ENCODE measurements at places on chromosomes 3 and 15.

DNA sequence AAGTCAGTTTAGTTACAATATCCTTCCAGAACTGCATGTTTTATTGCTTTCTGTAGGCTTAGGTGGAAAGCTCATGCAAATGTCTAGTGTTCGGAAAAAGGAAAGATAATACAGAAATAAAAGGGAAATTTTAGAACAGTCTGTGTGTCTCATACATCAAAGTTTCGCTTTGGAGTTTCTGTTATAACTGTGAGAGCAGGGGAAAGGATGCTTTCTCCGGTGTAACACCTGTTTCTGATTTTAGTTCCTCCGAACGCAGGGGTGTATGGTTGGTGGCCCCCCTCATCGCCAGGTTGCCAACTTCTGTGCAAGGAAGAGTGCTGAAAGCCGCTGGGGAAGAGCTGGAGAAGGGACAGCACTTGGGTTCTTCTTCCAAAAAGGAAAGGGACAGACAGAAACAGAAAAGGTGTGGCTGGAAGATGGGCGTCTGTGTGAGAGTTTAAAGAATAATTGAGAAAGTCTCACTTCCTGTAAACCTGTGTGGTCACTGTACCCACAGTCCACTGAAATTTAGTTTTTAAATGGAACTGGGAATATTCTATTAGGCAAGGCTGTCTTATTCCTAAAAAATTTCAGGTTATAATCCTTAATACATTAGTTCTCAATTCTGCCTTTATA is 6.7 kb downstream of the P2RY12 start:
- DNase-seq: no peak

- no peak for DNase-seq
Measured at GRCh38 chr15:96234109-96234892, 96.2 kb upstream of the NR2F2 start.

GRCh38 chr3:52318186-52318816 is 2.2 kb downstream of the DNAH1 start:
- no peak for DNase-seq

DNA sequence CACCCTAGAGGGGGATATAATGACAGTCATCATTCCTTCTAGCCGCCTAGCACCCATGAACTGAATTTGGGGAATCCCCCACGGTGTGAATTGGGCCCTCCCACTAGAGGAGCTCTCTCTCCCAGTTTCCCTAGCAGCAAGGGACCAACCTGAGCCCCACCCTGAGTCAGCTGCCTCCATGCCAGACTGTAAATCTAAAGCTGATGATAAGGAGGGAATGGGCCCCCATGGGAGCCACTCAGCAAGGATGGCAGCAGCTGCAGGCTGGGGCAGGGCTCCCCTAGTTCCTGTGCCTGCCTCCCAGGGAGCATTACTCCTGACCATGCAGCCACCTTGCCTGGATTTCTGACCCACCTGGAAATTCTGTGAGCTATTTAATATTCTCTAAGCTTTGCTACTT is 57.0 kb upstream of the PXYLP1 start:
- no peak for DNase-seq

GRCh38 chr15:62190675-62191074 is 25.6 kb upstream of the C2CD4B start:
- no peak for DNase-seq

DNA sequence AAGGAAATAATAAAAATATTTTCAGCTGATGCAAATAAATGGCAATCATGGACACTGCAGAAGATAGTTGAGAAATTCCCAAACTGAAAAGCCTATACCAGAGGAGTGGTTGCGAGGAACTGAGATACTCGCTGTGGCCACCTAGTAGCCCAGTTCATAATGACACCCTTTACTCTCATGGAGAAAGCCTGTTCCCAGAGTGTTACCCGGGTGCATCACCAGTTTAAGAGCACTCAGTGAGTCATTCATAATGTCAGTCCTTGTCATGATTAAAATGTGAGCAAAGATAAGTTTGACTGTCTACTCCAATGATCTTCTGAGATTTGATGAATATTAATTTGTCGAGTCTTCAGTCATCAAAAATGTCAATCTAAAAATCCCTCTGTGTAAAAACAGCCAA is 138.4 kb upstream of the LRRC3B start:
- no peak for DNase-seq

GRCh38 chr15:98196371-98196770 is 235.9 kb downstream of the ARRDC4 start:
- DNase-seq: no peak

GRCh38 chr3:102476198-102476597 is 41.4 kb downstream of the ZPLD1 start:
- DNase-seq: no peak

- DNase-seq: no peak
Measured at GRCh38 chr15:57152666-57153539, 223.4 kb upstream of the CGNL1 start.

DNA sequence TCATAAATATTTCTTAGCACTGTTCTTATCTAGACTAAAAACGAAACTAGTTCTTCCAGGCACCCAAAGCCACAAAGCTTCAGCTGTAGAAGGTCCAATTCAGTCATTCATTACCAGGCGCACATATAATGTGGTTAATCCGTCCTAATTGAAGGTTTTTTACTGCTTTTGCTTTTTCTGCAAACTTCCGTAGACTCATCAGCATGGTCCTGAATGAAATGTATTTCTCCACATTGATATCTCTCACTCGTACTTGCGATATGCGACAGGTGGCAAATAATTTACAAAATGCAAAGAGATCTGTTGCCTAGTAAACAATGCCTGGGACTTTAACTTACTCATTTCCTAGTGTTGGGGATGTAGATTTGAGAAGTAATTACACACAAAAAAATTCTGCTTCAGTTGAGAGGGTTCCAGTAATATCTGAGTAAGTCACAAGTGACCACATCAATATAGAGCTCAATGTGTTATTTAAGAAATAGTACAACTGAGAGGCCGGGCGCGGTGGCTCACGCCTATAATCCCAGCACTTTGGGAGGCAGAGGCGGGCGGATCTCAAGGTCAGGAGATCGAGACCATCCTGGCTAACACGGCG is 75.0 kb upstream of the MBNL1 start:
- DNase-seq: no peak

GRCh38 chr3:76021376-76021775 is 236.0 kb upstream of the ZNF717 start:
- no peak for DNase-seq

DNA sequence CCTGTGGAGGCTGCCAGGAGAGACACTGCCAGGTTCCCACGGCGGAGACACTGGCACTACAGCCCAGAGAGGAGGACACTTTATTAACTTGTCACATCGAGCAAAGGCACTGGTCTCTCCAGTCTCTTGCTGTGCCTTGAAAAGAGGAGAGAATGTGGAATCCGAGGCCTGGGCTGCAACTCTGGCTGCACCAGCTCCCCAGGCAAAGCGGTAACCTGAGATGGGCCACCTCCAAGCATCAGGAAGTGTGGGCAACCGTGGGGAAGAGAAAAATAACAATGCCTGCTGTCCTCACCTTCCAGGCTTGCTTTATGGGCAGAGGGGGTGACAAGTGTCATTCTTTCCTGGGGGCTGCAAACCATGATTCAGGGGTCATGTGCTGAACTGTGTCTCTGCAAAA is 91.6 kb upstream of the RGMA start:
- no peak for DNase-seq

DNA sequence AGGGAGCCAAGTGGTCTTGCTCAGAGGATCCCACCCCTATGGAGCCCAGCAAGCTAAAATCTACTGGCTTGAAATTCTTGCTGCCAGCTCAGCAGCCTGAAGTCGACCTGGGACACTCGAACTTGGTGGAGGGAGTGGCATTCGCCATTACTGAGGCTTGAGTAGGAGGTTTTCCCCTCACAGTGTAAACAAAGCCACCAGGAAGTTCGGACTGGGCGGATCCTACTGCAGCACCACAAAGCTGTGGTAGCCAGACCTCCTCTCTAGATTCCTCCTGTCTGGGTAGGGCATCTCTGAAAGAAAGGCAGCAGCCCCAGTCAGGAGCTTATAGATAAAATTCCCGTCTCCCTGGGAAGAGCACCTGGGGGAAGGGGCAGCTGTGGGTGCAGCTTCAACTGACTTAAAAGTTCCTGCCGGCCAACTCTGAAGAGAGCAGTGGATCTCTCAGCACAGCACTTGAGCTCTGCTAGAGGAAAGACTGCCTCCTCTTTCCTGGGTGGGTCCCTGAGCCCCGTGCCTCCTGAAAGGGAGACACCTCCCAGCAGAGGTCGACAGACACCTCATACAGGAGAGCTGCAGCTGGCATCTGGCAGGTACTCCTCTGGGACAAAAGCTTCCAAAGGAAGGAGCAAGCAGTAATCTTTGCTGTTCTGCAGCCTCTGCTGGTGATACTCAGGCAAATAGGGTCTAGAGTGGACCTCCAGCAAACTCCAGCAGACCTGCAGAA is 576.3 kb upstream of the NECTIN3 start:
- DNase-seq: no peak
